ENCODE measurements at places on chromosomes 12 and 14.

DNA sequence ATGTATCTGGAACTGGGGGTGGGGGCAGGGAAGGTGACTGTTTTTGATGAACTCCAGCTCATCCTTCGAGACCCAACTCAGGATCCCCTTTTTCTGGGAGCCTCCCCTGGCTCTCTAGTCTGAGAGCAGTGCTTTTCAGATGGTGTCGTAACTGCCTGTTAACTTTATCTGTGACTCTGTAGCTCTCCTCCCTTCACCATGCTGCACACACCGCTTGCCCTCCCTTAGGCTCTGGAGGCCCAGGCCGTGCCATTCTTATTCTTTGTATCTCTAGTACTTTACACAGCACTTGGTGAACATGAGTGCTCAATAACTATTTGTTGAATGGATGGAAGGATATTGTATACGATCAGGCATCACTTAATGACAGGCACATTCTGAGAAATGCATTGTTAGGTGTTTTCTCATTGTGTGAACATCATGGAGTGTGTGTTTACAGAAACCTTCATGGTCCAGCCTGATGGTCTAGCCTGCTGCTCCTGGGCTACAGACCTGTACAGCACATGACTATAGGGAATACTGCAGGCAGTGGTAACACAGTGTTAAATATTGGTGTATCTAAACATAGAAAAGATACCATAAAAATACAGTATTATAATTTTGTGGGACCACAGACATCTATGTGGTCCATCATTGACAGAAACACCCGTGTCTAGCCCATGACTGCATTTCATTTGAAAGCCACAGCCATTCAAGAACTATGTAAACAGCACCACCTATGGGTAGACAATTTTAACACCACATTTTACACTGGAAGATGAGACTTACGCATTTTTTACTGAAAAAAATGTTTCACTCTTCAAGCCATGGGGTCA lies 91.8 kb downstream of the EML1 start:
- peak; percentile 75 for DNase-seq

DNA sequence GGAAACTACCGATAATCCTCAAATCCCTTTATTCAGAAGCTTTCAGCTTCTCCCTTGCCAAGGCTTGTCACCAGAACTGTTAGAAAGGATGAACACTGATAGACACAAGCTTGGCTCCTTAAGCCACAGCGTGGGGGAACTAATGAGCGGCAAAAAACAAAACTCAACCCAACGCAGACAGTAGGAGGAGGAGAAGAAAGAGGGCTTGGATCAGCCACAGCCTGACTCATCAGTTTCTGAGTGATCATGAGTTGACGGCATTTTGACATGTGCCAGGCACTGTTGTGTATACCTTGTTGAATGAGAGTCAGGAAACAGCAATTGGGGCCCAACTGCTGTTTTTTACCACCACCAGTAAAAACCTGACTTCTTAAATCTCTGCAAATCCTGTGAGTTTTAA lies 23.7 kb downstream of the PLXNC1 start:
- DNase-seq, result peak; percentile 72

- no peak for DNase-seq
Measured at GRCh38 chr14:92258934-92259333, 64.0 kb upstream of the SLC24A4 start.

GRCh38 chr12:102010265-102010994 lies 51.4 kb downstream of the WASHC3 start:
- peak; percentile 33 for DNase-seq

- no peak for DNase-seq
Measured at GRCh38 chr12:26699237-26699636, 133.8 kb downstream of the ITPR2 start.

DNA sequence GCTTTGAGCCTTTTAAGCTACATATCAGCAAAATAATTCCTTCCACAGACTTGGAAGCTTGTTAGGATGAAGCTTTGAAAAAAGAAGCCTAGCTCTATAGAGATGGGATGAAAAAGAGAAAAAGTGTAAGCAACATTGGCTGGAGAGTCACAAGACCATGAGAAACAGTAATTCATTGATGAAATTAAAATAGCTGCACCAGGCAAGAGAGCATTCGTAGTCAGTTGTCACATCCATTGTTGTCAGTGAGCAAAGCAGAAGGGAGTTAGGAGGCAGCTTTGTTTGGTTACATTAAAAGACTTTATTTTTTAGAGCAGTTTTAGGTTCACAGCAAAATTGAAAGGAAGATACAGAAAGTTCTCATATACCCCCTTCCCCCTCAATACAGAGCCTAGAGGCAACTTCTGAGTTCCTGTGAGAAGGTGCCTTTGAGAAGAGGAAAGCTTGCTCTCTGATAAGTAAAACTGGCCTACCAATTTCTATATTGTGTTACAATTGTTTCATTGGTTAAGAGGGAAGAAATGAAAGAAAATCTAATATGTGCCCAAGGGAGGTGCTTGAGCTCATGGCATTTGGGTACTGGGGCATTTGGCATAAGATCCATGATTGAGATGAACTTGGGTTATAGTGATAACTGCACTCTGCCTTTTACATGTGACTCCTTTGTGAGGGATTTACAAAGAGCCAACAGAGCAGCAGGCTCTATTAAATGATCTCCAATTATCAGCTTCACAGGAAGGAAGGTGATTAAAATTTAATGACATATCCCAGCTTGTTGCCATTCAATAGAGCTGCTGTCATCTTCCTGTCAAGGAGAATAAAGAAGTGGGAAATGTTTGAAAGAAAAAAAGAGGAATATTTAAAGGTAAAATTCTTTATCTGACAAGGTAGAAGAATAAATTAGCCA lies 361.3 kb upstream of the TMTC1 start:
- no peak for DNase-seq

GRCh38 chr14:73770977-73771847 lies 57.0 kb upstream of the PNMA1 start:
- no peak for DNase-seq

DNA sequence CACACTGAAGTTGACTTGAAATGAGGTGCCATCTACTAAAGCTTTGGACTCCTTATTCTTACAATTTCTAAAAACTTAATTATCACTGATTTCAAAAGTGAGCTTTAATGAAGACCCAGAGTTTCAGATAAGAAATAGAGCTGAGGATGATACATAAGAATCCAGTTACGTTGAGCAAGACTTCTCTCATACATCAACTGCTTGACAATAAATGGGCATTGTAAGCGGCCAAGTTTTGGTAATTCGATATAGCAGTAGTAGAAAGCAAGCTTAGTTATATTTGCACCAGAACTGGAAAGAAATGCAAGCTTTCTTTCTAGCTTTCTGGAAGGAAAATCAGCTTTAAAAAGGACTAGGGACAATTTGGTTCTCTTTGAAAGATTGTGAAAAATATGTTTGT lies 1359.6 kb downstream of the FSCB start:
- no peak for DNase-seq

GRCh38 chr12:130701402-130701744 lies 14.7 kb downstream of the RIMBP2 start:
- no peak for DNase-seq

DNA sequence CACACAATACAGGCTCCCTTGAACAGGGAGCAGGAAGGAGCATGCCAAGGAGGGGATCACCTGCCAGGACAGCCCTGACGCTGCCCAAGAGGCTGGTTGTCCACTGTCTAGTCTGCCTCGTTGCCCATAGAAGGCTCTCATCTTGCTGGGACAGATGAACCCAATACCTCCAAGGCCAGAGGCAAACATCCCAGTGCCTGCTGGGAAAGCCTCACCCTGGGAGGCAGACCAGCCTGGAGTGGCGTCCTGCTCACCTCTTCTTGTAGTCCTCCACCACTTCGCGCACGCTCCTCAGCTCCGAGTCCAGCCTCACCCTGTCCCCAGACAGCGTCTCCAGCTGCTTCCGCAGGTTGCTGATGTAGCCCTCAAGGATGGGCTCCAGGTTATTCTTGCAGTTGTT lies 2.4 kb downstream of the KRT73 start:
- DNase-seq, result no peak

DNA sequence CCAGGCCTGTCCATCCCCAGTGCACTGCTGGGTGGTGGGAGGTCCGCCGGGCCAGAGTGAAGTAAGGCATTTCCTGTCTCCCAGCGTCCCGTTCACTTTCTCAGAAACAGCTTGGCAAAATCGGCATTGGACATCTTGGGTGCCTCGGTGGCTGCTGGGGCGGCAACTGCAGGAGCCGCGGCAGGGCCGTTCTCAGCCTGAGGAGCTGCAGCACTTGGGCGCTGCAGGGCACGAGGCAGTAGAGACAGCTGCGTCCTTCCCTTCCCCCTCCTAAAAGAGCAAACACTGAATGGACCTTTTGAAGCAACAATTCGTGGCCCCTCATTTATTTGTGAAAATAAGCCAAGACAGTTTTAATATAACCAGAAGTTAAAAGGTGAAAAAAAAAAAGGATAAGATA lies 8.3 kb downstream of the FICD start:
- DNase-seq, result no peak

DNA sequence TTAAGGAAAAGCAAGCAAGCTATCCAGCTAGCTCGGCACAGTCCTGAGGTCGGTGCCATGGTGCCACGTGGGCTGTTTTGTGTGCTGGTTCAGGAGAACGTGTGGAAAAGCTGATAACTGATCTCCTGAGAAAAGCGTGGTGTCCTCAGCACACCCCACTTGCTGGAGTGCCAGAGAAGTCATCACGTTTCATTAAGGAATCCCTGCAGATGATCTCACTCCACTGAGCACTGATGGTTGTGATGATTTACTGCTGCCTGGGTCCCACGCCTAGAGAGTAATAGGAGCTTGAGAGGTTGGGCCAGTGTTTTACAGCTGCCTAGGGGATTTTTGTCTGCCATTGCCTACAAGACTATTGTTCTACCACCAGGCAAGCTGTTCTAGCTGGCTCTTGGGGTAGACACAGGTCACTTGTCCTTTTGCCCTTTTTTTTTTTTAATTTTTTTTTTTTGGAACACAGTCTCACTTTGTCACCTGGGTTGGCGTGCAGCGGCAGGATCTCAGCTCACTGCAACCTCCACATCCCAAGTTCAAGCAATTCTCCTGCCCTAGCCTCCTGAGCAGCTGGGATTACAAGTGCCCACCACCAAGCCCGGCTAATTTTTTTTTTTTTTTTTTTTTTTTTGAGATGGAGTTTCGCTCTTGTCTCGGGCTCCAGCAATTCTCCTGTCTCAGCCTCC lies 42.3 kb upstream of the EVL start:
- no peak for DNase-seq

- no peak for DNase-seq
Measured at GRCh38 chr12:18296909-18297280, 35.6 kb downstream of the PIK3C2G start.

- DNase-seq, result no peak
Measured at GRCh38 chr14:28761438-28762291, 4.9 kb upstream of the FOXG1 start.

- no peak for DNase-seq
Measured at GRCh38 chr14:44477953-44478352, 29.1 kb downstream of the FSCB start.

DNA sequence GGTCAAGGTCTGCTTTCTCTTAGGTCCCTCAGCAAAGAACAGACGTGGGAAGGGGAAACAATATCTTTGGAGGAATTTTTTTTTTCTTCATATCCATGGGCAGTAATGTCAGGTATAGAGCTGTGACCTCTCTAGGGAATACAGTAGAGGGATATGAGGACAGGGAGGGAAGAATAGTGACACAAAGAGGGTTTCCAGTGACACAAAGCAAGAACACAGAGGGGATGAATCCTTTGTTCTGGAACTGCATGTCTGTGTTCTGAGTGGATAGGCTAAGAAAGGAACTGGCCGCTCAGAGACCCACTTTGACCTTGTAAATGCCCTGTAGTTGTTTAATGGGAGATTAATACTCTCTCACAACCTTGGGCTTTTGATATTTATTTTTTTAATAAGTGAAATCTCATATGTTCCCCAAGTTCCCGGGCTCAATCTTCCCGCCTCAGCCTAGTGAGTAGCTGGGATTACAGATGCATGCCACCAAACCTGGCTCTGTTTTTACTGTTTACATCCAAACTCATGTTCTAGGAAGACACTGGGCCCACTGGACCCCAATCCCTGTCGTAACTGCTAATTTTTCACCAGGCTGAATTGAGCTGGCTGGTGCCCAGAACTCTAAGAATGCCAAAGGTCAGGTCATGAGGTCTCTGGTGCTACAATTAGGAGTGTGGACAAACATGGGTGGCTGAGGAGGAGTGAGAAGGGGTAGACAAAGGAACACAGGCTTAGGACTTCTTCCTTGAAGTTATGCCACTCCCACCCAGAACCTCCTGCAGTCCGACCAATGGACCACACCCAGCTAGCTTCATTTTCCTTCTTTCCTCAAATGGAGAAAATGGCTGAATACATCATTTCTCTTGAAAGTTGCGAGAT lies 9.1 kb upstream of the PLEKHH1 start:
- DNase-seq, result no peak

- no peak for DNase-seq
Measured at GRCh38 chr12:52521175-52521567, 977 bp upstream of the KRT5 start.

DNA sequence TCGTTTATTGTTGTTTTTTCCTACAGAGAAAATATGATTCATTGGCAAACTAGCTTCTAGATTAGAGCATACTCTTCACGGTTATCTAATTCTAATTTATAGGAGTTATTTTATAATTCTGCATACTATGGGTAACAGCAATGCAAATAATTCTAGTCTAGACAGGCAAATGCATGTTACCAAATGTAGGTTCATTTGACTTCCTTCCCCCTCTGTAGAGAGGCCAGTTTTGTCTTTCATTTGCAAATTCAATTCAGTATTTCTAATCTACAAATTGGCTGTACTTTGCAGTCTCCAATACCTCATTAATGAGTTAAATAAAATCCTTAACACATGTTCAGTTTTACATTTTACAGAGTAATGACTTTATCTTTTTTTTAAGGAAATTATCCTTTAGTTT lies 4.2 kb downstream of the LGMN start:
- DNase-seq, result no peak

- no peak for DNase-seq
Measured at GRCh38 chr12:95629392-95629791, 78.1 kb upstream of the USP44 start.

DNA sequence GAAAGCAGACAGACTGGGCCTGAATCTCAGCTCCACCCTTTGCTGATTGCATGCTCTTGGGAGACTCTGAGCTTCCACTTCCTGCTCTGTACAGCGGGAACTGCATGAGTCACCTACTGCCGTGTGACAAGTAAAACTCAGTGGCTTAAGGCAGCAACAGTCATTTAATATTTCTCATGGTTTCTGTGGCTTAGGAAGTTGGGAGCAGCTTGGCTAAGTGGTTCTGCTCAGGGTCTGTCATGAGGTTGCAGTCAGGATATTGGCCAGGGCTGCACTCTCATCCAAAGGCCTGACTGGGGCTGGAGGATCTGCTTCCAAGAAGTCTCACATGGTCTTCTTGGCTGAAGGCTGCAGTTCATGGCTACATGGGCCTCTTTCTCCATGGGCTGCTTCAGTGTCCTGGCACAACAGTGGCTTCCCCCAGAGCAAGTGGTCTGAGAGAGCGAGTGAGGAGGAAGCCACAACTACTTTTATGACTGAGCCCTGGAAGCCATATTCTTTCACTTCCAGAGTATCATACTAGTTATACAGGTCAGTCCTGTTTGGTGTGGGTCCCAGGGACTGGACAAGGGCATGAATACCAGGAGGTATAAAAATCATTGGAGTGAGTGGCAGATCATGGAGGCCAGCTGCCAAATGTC lies 49.7 kb downstream of the FAM222A start:
- DNase-seq, result peak; percentile 74

GRCh38 chr12:106766393-106766826 lies 8.1 kb upstream of the RIC8B start:
- DNase-seq, result peak; percentile 32

All from inflammatory macrophage treated with lipopolysaccharide for 1 hour (primary cell).